Left renal cortex interstitium (tissue), 4 donors: ENCODE measurements at places on chromosomes 11 and 22.

DNA sequence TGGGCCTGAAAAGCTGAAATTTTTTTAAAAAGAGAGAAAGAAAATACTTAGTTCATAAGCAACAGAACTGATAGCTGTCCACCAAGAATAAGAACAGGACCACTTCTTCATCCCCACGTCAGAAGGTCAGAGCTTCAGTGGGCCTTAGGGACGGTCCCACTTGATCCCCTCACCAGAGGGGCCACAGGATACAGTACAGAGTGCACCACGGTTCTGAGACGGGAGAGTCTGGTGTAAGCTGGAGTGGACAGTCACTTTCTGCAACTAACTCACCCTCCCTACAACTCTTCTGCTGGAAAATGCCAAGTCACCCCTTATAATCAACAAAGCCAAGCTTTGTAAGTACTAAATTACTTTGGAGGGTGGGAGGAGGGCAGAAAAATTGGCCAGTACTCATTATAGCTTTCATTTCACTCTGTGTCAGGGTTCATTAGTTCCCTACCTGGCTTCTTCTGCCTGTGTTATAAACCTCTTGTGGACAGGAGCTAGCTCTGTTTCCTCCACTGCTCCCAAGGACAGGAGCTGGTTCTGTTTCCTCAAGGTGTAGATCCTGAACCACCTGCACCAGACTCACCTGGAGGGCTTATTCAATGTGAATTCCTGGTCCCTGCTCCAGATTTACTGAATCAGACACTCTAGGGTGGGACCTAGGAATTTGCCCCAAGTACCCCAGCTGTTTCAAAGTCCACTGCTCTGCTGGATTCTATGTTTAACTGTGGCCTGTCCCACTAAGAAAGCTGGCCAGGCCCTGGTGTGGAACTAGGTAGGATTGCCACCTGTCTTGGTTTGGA lies 39.6 kb downstream of the SCGB1A1 start:
- no peak for DNase-seq

DNA sequence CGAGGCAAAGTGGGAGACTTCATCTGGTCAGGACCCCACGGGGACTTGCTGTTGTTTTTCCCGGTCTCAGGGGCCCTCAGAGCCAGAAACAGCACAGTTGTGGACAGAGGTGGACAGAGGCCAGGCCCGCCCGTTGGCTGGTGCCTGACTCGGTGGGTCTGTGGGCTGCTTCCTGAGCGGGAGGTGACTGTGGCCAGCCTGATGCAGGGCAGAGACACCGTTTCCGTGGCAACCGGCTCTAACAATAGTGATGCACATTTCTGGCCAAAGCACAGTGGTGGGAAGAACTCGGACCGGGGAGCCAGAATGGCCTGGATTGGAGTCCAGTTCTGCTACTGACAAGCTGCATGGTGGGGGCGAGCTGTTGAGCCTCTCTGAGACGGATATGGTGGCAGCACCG lies 58.7 kb upstream of the ATXN10 start:
- no peak for DNase-seq

GRCh38 chr11:14584595-14584994 lies 59.0 kb upstream of the PDE3B start:
- DNase-seq: no peak

GRCh38 chr22:41603873-41604332 lies 14.3 kb upstream of the PMM1 start:
- no peak for DNase-seq

GRCh38 chr11:125287491-125288210 lies 123.1 kb downstream of the PKNOX2 start:
- DNase-seq: peak; percentile 68

GRCh38 chr22:34914846-34915245 lies 151.1 kb upstream of the ISX start:
- no peak for DNase-seq

DNA sequence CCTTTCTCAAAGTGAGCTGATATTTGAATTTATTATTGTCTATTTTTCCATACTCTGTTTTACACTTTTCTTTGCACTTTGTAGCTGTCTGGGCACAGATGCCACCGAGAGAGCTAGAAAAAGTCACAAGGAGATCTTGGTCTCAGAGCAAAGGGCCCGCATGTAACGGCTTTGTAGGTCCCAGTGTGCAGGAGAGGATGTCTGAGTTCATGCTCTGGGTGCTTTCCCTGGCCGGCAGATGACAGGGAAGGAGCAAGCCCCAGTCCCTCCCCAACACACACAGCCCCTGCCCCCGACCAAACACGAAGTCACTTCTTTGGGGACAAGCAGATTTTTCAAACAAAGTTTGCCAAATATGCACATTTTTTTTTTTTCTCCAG lies 55.8 kb downstream of the SMIM38 start:
- no peak for DNase-seq

- DNase-seq: no peak
Observed at GRCh38 chr11:12943311-12943710, 65.8 kb upstream of the RASSF10 start.

- DNase-seq: no peak
Observed at GRCh38 chr22:49439373-49439772, 388.3 kb downstream of the BRD1 start.

- no peak for DNase-seq
Observed at GRCh38 chr11:47914743-47915142, 65.6 kb upstream of the PTPRJ start.
